ENCODE measurements at places on chromosomes 5 and 9. TPM values are rescaled to one million over a fixed set of nuclear protein-coding genes. Genes with fewer than 3 reads are reported as not detected.

SPATA31E1 gene
- total RNA-seq, result not detected

DNA sequence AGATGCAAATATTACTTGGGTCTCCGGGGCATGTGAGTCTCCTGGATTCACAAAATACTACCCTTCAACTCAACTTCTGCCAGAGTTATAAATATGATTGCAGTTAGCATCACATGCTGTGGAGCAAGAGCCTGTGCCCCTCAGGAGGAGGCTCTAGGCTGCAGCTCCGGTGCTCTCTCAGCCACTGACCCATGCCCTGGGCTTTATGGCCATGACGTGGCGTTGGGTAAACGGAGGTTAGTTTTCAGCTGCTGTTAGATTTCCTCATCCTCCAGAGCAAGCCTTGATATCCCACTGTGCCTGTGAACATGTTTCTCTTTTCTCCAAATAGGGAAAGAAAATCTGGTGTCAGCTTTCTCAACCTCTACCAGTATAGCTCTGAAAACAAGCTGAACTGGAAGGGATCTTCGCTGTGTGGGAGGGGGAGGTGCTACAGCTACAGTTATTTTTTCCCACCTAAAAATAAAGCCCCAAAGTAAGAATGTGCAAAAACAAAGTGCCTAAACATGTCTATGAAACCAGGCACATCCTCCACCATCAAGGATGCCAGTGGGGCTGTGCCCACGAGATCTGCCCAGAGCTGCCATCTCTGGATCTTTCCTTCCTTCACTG is 124.4 kb upstream of the GPR151 start:
- H3K36me3 ChIP-seq, result no peaks in the 10 kb centered on the region
- H3K27me3 ChIP-seq, result no peaks in the 10 kb centered on the region
- H3K4me3 ChIP-seq, result no peak overlapping the region
- H3K27ac ChIP-seq, result no peak overlapping the region
- H3K4me1 ChIP-seq, result no peaks in the 10 kb centered on the region
- DNase-seq, result no peak

DNA sequence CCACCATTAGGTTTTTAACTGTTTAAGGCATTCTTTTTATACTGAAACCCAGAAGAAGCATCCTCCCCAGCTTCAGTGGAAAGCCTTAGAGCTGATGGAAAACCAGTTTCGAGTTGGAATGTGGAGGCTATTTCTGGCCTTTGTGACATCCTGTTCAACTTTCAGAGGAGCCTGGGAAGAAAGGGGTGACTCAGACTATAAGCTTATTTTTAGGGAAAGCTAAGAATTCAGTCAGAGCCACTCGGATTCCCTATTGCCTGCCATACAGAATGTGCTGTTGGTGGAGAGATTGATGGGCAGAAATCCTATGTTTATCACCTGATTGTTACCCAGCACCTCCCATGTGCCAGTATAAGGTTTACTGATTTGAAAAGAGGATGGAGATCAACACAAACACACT is 19.8 kb downstream of the PALM2AKAP2 start:
- no peaks in the 10 kb centered on the region for H3K27me3 ChIP-seq
- H3K4me3 ChIP-seq, result no peak overlapping the region
- no peak for DNase-seq
- H3K4me1 ChIP-seq, result no peaks in the 10 kb centered on the region

DNA sequence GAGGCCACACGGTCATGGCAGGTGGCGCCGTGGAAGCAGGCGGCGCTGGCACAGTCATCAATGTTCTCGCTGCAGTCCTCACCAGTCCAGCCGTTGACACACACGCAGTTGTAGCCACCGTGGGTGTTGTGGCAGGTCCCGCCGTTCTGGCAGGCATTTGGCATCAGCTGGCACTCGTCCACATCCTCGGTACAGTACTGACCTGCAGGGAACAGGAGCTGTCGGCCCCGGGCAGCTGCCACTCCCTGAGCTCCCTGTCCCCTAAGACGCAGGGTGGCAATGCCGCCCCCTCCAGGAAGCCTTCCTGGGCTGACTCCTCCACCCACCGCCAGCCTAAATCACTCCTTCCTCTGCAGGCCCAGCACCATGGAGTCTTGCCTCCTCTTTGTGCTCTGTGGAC is 27.2 kb downstream of the NOTCH1 start:
- H3K36me3 ChIP-seq, result no peaks in the 10 kb centered on the region
- no peak overlapping the region for H3K27ac ChIP-seq
- no peaks in the 10 kb centered on the region for H3K27me3 ChIP-seq
- no peaks in the 10 kb centered on the region for H3K4me1 ChIP-seq
- H3K4me3 ChIP-seq, result no peak overlapping the region
- DNase-seq, result no peak

- H3K27ac ChIP-seq, result peak overlapping the region; percentile 65
- H3K4me1 ChIP-seq, result peaks cover 4% of the 10 kb centered on the region
- no peak for DNase-seq
- no peak overlapping the region for H3K4me3 ChIP-seq
- H3K36me3 ChIP-seq, result no peaks in the 10 kb centered on the region
- no peaks in the 10 kb centered on the region for H3K27me3 ChIP-seq
These were observed 23.7 kb upstream of the UBAP2 start for GRCh38 chr9:34072410-34072809.

DNA sequence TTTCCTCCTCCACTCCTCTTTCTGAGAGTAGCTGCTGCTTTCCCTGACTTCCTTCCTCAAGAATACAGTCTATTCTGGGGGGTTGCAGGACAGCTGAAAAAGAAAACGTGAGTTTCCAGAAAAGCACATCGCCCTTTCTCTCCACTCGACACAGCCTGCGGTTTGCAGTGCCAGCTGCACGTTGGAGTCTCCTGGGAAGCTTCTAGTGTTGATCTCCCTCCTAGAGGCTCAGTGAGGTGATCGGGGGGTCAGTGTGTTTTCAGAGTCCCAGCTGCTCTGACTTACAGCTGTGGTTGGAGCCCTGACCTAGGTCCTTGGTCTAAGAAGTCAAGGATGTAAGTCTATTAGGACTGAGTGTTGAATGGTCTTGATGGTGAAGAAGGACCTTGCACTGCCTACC is 25.0 kb upstream of the SUSD3 start:
- no peak for DNase-seq
- no peak overlapping the region for H3K27ac ChIP-seq
- no peaks in the 10 kb centered on the region for H3K4me1 ChIP-seq
- H3K36me3 ChIP-seq, result no peaks in the 10 kb centered on the region
- H3K4me3 ChIP-seq, result no peak overlapping the region

- H3K27me3 ChIP-seq, result no peaks in the 10 kb centered on the region
- DNase-seq, result no peak
- H3K4me1 ChIP-seq, result no peaks in the 10 kb centered on the region
- no peaks in the 10 kb centered on the region for H3K36me3 ChIP-seq
These were observed 910.0 kb upstream of the WWC1 start for GRCh38 chr5:167381457-167381856.
